CD8-positive, alpha-beta memory T cell (primary cell): ENCODE measurements at places on chromosomes 13 and 19. TPM values are rescaled to one million over a fixed set of nuclear protein-coding genes. Genes with fewer than 3 reads are reported as not detected.

DNA sequence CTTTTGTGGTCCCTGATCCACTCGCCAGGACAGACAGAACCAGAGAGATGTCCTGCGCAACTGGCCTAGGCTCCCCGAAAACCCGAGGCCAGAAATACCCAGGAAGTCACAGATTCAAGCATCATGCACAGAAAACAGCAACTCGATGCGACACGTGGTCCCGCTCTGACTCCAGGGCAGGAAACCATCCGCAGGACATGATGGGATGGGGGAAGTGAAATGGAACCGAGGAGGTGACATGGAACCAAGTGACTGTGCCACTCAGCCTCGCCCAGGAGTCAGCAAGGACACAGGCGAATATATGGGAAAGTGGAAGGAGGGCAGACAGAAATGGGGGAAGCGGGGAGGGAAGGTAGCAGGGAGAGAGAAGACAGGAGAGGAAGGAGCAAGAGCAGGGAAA is 1.1 kb downstream of the ZSCAN18 start:
- H3K27me3 ChIP-seq: no peaks in the 10 kb centered on the region
- no peak for DNase-seq
- H3K27ac ChIP-seq: no peak overlapping the region
- H3K36me3 ChIP-seq: no peaks in the 10 kb centered on the region
- H3K4me1 ChIP-seq: peaks cover 10% of the 10 kb centered on the region

GRCh38 chr19:15125232-15126067 is 18.2 kb downstream of the SYDE1 start:
- H3K27ac ChIP-seq: peak overlapping the region; percentile 95
- peaks cover 4% of the 10 kb centered on the region for H3K36me3 ChIP-seq
- H3K27me3 ChIP-seq: no peaks in the 10 kb centered on the region
- DNase-seq: peak; percentile 98
- H3K4me1 ChIP-seq: peaks cover 31% of the 10 kb centered on the region

DNA sequence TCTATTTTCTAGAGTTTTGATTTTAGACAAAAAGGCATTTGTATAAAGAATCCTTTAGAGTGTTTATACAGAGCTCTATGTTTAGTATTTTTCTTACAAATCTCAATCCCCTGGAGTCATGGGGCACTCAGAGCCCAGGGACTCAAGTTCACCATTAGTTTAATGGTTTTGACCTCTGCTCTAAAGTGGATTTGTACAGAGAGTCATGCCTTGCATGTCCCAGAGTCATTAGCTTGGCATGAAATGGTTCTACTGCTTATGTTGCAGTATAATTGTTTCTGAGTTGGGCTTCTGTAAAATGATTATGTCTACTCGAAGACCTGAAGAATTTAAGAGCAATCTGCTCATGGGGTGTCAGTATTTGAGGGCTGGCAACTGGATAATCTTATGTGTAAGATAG is 406.2 kb downstream of the DLEU7 start:
- H3K27ac ChIP-seq: no peak overlapping the region
- no peak for DNase-seq
- no peaks in the 10 kb centered on the region for H3K27me3 ChIP-seq
- H3K4me3 ChIP-seq: no peak overlapping the region
- H3K36me3 ChIP-seq: no peaks in the 10 kb centered on the region

FBXO27 gene
- 0.80 TPM for total RNA-seq

DNA sequence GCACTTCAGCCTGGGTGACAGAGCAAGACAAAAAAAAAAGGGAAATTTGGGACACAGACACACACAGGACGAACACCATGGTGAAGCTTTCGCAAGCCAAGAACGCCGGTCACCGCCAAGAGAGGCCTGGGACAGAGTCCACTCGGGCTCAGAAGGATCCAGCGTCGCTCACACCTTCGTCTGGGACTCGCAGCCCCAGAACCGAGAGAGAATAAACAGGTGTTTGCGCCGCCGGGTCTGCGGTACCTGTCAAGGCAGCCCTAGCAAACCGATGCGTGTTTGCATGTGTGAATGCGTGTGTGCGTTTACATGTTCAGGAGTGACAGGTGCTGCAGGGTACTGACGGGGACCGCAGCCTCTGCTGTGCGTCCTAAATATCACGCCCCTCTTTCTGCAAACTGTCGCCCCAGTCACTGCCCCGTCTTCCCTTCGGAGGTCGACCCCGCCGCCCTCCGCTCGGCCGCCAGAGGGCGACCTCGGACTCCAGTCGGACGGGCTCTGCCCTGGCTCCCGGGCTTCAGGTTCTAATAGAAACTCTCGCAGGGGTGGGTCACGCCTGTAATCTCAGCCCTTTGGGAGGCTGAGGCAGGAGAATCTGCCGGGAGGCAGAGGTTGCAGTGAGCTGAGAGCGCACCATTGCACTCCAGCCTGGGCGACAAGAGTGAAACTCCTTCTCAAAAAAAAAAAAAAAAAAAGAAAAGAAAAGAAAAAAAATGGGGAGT is 11.8 kb upstream of the CSNK1G2 start:
- H3K27me3 ChIP-seq: no peaks in the 10 kb centered on the region
- peaks cover 20% of the 10 kb centered on the region for H3K4me1 ChIP-seq
- no peaks in the 10 kb centered on the region for H3K36me3 ChIP-seq

PCDH17 gene
- not detected for total RNA-seq

DNA sequence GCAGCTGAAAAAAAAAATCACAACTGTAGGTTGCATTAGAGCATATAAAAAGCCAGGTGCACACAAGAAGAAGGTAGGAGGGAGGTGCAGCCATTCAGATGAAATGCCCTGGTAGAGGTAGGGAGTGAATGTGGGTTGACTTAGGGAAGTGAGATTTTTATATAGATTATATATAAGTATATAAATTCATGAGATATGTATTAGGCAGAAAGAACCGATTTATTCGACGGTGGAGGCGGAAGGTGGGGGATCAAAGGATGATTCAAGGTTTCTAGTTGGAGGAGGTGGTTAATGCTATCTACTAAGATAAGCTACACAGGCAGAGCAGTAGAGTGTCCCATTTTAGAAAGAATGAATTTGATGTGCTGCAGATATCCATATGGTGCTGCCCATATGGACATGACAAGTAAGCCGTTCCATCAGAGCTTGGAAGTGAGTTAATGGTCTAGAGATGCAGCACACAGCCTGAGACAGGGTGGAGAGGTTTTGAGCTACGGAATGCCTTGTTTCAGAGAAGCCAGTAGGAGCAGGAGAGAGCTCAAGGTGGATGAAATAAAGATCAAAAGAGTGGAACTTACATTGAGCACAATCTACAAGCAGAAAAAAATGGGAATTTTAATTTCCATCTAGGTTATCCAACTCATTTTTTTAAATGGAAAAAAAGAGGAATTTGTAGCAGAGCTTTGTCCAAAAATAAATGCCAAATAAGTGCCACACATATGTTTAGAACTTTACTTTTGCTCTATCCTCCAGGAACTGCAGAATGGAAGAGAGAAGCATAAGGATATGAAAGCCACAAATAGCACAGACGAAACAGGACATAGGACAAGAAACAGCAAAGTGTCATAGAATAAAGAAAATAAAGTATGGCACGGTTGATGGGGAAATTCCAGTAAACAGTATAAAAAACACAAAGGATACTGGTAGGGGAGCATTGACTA is 177.3 kb downstream of the PCDH9 start:
- no peaks in the 10 kb centered on the region for H3K27me3 ChIP-seq
- no peaks in the 10 kb centered on the region for H3K36me3 ChIP-seq
- no peak overlapping the region for H3K27ac ChIP-seq
- no peak overlapping the region for H3K4me3 ChIP-seq

DNA sequence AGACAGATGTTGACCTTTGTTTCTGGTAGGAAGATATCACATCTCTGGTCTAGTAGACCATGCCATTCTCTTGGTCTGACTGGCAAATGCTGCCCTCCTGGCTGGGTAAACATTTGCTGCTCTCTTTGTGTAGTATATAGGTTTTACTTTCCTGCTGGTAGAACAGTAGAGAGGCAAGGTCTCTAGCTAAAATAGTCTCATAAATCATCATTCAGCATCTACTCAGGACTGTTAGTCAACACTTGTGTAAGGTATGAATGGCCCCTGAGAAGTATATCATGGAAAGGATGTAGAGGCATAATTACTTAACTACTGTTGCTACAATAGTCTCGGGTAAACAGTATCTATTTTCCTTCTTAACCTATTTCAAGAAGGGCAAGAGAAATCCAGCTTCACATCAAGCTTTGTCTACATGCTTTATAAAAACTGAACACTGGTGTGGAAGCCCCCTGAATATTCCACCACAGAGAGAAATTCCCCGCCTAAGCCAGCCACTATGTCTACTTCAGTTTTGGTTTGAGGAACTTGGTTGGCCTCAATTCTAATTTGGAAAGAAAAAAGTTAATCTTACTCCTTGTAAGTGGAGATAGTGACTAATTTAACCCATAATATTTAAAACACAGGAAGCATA is 18.4 kb upstream of the MYCBP2 start:
- H3K4me3 ChIP-seq: no peak overlapping the region
- H3K27me3 ChIP-seq: no peaks in the 10 kb centered on the region
- H3K4me1 ChIP-seq: peaks cover 4% of the 10 kb centered on the region
- no peak for DNase-seq
- H3K27ac ChIP-seq: no peak overlapping the region
- no peaks in the 10 kb centered on the region for H3K36me3 ChIP-seq

SIGLEC12 gene
- 0.60 TPM for total RNA-seq

IL11 gene
- total RNA-seq: 0.37 TPM

DNA sequence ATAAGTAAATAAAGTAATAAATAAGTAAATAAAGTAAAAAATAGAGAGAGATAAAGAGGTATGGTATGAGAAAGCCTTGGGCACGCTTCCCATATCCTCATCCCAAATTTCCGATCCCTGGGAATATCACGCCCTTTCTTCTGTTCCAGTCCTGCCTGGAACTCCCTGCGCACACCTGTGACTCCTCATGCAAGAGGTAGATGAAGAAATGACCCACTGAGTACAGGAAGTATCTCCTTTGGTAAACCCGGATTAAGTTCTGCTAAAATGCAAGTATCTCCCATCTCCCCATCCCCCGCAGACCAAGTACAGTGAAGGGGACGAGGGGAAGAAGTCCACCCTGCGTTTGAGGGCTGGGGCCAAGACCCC is 399 bp upstream of the ZNF136 start:
- H3K27ac ChIP-seq: peak overlapping the region; percentile 90
- H3K4me3 ChIP-seq: peak overlapping the region; percentile 69
- no peaks in the 10 kb centered on the region for H3K27me3 ChIP-seq

GRCh38 chr13:112704308-112705145 is 14.7 kb downstream of the ATP11A start:
- no peaks in the 10 kb centered on the region for H3K36me3 ChIP-seq
- H3K27ac ChIP-seq: no peak overlapping the region
- H3K4me3 ChIP-seq: no peak overlapping the region

CACNG6 gene
- not detected for total RNA-seq

DNA sequence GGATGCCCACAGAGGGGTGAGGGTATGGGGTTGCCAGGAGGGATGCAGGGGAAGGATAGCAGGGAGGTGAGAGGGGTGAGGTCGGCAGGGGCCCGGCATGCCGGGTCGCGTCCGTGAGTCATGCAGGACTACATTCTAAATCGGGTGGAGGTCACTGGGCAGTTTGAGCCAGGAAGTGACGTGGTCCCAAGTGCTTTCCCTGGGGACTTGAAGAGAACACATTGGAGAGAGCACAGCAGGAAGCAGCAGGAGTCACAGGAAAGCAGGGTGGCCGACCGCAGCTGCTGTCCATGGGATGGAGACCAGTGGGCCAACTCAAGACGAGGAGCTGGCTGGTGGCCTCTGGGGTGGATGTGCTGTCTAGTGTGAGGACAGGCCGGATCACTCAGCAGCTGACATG is 92.0 kb upstream of the WASF3 start:
- no peaks in the 10 kb centered on the region for H3K27me3 ChIP-seq
- no peak for DNase-seq
- H3K4me1 ChIP-seq: no peaks in the 10 kb centered on the region
- no peak overlapping the region for H3K27ac ChIP-seq

DNA sequence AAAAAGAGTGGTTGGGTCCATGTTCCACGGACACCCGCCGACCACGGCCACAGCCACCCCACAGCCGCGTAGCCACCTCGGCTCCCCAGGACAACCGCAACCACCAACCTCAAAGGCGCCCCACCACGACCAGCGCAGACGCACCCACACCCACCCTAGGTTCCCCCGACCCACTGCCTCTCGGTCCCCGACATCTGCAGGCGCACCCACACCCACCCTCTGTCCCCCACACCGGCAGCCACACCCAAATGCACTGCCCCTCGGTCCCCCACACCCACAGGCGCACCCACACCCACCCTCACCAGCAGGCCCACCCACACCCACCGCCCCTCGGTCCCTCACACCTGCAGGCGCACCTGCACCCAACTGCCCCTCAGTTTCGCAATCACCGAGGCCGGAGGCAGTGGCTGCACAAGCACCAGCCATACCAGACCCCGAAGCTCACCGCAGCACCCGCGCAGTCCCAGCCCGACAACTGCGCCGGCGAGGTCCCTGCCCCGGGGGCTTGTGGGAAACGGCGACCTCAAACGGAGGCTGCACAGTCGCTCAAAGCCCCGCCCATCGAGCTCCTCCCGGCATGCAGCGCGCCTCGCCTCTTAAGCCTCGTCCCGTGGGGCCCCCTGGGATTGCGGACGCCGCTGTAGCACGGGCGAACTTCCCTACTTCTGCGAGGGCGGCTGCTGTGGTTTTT is 18.3 kb downstream of the ZNF77 start:
- no peak overlapping the region for H3K27ac ChIP-seq
- no peak for DNase-seq
- no peaks in the 10 kb centered on the region for H3K27me3 ChIP-seq
- H3K4me3 ChIP-seq: no peak overlapping the region
